ENCODE measurements at places on chromosomes 13 and 19.

GRCh38 chr19:45782820-45783785, 813 bp upstream of the DMPK start:
- no peak for DNase-seq

DNA sequence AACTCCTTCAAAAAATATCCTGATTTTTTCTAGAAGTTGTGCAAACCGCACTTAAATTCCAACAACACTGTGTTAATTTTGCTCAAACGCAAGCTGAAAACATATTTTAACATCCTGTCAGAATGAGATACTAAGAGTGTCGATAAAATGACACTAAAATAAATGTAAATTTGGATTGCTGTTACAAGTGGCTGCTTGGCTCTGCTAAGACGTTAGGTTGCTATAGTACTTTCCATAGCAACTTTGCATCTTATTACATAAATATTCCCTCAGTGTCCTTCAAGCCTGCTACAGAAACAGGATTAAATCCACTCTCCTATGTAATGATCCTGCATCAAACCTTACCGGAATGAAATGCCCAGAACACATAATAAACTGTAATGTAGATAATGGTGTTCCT, 292.1 kb downstream of the DNAJC15 start:
- DNase-seq: no peak

DNA sequence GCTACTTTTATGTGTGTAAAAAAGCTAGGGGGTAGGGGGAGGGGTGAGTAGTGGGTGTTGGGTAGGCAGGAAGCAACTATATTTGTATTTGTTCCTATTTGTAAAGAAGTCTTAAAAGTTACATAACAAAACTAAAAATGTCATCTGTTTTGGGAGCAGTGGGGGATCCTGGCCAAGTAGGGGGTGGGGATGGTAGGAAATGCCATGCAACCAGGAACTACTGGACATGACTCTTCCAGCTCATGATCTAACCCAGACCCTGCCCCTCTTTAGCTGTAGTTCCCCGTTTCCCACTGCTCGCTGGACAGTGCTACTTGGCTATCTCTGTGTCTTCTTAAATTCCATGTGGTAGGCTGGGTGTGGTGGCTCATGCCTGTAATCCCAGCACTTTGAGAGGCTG, 3.2 kb downstream of the GTF3A start:
- DNase-seq: no peak

DNA sequence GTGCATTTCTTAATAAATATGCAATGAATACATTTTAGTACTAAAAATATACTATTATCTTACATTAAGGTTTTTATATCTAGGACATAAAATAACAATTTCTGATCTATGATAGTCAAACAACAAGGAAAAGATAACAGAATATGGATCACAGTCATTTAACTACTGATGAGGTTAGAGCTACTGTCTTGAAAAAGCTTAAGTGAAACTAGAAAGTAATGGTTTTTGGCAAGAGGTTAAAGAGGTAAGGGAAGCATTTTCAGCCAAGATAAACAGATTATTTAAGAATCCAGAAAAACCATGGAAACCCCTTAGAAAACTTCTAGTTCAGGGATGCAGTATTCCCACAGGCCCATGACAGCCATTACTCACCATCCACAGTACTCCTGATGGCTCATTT, 787.4 kb downstream of the DACH1 start:
- DNase-seq: no peak

DNA sequence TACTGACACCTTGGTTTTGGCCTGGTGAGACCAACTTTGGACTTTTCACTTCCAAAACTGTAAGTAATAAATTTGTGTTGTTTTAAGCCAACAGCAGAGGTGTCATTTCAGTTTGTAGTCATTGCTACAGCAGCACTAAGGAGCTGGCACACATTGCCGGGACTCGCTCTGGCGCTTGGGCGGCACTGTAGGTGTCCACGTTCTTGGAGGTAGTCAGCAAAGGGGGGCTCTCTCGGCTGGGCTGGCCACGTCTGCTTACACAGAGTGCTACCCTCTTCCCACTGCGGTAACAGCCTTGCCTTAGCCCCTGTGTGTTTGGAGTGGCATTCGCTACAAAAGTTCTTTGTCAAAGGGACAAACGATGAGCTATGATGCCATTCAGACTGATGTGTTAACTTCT, 44.7 kb downstream of the HTR2A start:
- no peak for DNase-seq

DNA sequence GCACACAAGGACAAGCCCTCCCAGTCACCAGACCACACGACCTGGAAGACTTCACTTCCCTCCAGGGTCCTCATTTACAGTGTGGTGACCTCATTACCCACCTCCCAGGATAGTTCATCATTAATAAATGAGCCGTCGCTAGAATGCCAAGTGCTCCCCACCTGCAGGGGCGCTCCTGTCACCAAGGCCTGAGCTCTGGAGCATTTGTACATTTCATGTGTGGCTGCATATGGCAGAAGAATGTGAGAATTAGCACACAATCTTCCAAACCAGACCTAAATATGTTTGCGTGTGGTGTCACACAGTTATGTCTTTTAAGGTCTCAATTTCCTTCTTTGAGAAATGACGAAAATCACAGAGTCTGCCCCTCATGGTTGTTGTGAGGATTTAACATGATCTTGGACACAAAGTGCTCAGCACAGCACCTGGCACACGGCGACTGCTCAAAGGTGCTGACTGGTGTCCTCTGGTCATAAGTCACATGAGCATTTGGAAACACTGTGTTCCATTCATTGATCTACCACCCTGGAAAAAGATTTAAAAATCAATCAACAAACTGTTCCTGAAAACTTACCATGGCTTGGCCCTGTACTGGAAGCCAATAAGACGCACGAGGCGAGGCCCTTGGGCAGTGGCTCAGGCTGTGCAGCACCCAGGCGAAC, 150.6 kb upstream of the SPACA7 start:
- DNase-seq: no peak

DNA sequence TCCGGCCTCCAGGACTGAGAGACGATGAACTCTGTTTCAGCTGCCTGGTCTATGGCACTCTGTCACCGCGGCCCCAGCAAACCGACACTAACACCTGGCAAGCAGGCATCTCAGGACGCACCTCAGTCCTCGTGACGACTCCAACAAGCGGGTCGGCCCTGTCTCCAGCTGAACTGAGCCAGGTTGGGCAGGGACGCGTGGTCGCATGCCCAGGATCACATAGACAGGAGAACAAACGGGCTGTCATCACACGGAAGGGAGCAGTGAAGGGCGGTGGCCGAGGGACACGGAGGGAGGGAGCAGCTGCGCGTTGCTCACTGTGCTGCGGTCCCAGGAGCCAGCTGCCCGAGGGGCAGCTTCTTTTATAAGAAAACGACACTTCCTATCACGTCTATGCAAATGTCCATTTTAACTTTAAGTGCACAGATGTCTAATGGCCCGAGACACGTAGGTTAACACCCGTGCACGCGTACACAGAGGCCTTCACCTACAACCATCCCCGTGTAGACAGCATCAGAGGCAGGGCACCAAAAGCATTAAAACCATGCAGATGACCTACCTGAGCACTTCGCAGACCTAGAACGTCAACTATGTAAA, 8.9 kb downstream of the SGTA start:
- DNase-seq: no peak

DNA sequence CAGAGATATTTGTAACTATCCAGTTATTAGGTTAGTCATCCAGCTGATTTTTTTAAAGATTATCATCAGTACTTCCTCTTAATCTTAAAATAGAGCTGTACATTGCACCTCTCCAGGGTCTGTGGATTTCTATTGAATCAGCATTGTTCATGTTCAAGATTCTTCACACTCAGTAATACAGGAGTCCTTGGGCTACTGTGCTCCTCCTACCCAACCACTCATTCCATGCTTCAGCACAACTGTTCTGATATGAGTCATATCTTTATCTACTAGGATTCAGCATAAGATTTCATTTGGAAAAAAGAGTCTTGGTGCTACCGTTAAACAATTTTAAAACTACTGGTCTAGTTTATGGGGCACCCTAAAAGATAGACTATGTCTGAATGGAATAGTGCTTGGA, 357.8 kb downstream of the DCT start:
- DNase-seq: no peak

- DNase-seq: no peak
Observed at GRCh38 chr19:58001895-58002369, 688 bp downstream of the ZNF606 start.

- peak; percentile 36 for DNase-seq
Observed at GRCh38 chr13:67493835-67494234, 263.7 kb upstream of the PCDH9 start.

GRCh38 chr13:26964278-26965250, 204.0 kb upstream of the GPR12 start:
- DNase-seq: peak; percentile 97
